ENCODE measurements at places on chromosomes 7 and 10.

GRCh38 chr7:71735961-71736556 is 604.1 kb downstream of the GALNT17 start:
- DNase-seq: peak; percentile 75

- DNase-seq: no peak
These were observed 18.4 kb upstream of the PDGFA start for GRCh38 chr7:537911-538634.

GRCh38 chr10:132878091-132878729 is 64.2 kb downstream of the CFAP46 start:
- DNase-seq: no peak

GRCh38 chr10:110609605-110610004 is 34.5 kb upstream of the RBM20 start:
- DNase-seq: peak; percentile 8

DNA sequence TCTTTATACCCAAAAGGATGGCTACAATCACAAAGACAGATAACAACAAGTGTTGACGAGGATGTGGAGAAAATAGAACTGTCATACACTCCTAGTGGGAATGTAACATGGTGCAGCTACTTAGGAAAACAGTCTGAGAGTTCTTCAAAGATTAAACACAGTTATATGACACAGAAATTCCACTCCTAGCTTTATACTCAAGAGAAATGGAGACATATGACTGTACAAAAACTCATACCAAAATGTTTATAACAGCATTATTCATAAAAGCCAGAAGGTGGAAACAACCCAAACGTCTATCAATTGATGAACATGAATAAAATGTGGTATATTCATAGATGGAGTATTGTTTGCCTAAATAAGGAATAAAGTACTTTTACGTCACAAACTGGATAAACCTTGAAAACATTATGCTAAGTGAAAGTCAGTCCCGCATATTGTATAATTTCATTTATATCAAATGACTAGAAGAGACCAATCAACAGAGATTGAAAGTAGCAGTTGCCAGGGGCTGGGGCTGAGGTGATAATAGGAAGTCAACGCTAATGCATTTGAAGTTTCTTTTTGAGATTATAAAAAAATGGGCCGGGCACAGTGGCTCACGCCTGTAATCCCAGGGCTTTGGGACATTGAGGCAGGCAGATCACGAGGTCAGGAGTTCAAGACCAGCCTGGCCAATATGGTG is 61.6 kb upstream of the SRPK2 start:
- DNase-seq: no peak

- DNase-seq: no peak
These were observed 39.5 kb downstream of the XRCC2 start for GRCh38 chr7:152636441-152636840.

DNA sequence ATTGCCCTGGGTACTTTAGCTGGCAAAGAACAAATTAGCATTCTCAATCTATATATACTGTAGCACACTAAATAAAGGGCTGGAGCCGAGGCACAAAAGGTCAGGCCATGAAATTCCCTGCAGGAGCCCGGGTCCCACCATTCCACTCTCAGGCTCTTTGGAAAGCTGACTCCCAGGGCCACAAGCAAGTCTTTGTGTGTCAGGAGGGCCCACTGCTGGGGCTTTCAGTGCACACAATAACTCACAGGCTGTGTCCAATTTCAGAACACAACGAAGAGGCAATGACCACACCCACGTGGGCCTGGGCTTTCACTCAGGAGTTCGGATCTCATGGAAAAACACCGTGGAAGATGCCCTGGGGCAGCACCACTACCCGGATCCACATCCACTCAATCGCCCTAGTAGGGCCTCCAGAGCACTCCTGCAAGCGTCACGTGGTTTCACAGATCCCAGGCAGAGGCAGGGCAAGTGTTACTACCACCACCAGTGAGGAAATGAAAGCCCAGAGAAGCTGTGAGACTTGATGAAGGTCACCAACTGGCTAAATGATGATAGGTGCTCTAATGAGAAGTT is 60.3 kb downstream of the COBL start:
- DNase-seq: peak; percentile 74
